Activated T-cell treated with anti-CD3 and anti-CD28 coated beads, Interleukin-2, amount 50 U/mL, for 48 hours (primary cell): ENCODE measurements at places on chromosomes 7 and 10.

- no peak for DNase-seq
Measured at GRCh38 chr10:113524120-113524519, 28.7 kb upstream of the HABP2 start.

DNA sequence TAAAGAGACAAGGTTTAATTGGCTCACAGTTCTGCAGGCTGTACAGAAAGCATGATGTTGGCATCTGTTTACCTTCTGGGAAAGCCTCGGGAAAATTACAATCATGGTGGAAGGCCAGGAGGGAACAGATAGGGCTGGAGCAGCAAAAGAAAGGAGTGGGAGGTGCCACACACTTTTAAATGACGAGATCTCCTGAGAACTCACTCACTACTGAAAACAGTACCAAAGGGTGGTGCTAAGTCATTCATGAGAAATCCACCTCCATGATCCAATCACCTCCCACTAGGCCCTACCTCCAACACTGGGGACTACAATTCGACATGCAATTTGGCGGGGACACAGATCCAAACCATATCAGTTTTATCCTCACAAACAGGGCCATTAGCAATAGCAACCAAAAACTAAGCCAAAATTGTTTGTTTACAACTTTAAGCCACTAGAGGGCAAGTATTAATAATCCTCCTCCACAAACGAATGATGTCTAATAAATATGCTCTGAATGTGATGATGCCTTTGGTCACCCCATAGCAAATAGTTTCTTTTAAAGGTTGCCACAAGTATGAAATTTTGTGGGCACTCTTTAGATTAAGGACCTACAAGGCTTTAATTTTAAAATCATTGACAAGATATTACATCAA is 129.2 kb upstream of the NRBF2 start:
- DNase-seq: no peak

- no peak for DNase-seq
Measured at GRCh38 chr7:51278797-51279196, 37.8 kb downstream of the COBL start.

- DNase-seq: no peak
Measured at GRCh38 chr7:45651540-45651939, 77.4 kb downstream of the ADCY1 start.

- no peak for DNase-seq
Measured at GRCh38 chr7:142954680-142955268, 7.4 kb downstream of the KEL start.

DNA sequence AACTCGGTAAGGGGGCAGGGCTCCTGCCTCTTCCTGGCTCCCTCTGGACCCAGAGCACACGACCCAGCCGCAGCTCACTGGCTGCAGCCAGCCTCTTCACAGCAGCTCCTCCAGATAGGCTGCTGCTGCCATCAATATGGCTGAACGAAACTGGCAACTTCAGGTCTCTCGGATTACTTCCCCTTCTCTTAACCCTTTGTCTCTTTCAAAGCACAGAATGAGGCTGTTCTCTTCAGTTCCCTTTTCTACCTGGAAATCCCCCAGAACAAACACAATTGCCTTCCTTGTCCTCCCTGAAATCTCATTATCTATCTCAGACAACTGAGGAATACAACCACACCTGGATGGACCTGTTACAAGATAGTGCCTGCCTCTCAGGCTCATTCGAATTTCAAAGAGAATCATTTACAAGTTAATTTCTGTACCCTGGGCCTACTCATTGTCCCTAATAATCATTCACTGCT is 193.4 kb upstream of the MBL2 start:
- DNase-seq: no peak

GRCh38 chr7:156659961-156660360 is 19.4 kb downstream of the RNF32 start:
- DNase-seq: no peak

GRCh38 chr7:143479055-143479766 is 1.5 kb downstream of the TAS2R41 start:
- DNase-seq: no peak

GRCh38 chr10:73644015-73644743 is 2.9 kb upstream of the MYOZ1 start:
- DNase-seq: peak; percentile 62

DNA sequence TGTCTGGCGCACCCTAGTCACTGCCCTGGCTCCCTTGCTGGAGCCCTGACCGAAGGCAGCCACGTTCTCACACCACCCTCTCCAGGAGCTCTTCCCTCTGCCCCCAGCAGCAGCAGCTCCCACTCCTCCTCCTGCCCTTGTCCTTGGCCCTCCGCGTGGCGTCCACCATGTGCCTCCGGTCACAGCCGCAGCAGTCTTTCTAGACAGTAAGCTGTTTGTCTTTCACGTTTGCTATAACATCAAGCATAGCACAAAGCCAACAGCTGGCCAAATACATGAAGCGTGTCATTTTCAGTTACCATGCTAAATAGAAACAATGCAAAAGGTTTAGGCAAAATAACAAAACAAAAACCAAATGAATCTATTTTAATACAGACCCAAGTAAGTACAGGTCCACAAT is 3.3 kb downstream of the PITRM1 start:
- no peak for DNase-seq

- DNase-seq: no peak
Measured at GRCh38 chr10:48243487-48243886, 31.0 kb downstream of the FRMPD2 start.

DNA sequence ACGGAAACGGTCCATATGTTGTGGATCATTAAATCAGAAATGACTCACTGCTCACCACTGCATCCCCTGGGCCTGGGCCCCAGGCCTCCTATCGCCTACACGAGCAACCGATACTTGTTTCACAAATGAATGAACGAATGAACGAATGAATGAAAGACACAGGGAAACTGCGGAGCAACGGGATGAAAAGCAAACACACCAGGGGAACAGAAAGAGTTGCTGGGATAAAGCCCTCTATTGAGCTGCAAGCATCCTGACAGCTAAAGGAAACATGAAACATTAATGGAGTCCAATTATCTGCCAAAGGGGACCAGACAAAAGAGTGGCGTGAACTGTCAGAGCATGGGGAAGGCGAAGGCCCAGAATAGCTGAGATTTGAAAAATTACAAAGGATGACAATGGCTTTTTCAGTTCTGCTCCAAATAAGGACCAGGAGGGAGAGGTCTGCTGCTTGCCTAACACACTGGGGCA is 92.1 kb downstream of the GRB10 start:
- DNase-seq: no peak

- DNase-seq: no peak
Measured at GRCh38 chr10:73759512-73760115, 15.4 kb downstream of the SEC24C start.

DNA sequence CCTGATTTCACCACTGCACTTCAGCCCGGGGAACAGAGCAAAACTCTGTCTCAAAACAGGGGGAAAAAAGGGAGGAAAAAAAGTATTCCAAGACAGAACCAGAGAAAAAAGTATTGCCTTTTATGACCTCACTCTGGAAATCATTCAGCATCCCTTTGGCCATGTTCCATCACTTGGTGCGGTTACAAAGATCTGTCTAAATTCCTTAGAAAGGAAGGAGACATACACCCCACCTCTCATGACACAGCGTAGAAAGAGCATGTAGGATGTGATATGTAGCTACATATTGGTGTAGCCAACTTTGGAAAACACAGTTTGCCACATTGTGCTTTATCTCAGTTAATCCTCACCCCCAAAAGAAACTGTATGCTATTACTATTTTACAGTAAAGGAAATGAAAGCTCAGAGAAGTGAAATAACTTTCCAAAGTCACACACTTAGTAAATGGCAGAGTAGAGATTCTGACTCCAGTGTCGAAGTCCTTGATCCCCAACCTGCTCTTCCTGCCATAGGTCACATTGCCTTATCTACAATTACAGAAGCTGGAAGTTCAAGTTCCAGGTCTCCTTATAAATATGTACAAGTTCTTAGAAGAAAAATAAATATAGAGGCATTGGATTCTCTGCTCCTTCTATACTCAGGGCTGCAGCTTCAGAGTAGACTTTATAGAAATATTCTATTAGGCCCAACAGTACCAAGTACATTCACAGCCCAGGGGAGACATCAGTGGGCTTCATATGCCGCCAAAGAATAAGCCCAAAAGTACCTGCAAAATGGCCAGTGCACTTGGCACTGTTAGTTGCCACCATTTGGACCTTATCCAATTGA is 91.6 kb upstream of the KMT2E start:
- no peak for DNase-seq

DNA sequence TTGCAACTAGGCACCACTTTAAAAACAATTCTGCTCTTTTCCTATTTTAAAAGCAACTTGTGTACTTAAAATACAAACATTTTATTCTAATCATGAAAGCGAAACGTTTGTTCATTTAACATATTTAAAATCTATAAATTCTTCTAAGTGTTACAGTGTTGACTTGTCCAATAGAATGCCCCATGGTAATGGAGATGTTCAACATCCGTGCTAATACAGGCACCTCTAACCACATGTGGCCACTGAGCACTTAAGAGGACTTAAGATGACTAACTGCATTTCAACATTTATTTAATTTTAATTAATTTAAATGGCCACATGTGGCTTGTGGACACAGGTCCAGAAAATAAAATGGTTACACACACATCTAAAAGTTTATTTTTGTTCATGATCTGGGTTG is 115.1 kb downstream of the TPK1 start:
- DNase-seq: no peak

DNA sequence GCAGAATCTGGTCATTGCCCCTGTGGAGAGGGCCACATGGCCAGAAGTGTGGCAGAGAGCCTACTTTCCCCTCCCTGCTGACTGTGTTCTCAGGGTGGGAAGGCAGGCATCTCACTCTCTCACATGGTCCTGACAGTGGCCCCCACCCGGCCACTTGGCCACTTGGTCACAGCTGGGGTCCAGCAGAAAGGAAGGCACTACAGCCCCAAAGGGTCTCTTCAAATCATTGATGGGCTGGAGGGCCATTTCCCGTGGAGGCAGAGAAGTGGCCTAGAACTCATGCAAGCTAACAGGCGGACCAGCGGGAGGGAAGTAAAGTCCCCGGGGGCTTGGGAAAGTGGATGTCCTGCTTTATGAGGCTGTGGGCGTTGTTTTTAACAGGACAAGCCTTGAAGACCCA is 125.3 kb downstream of the EMX2 start:
- no peak for DNase-seq

DNA sequence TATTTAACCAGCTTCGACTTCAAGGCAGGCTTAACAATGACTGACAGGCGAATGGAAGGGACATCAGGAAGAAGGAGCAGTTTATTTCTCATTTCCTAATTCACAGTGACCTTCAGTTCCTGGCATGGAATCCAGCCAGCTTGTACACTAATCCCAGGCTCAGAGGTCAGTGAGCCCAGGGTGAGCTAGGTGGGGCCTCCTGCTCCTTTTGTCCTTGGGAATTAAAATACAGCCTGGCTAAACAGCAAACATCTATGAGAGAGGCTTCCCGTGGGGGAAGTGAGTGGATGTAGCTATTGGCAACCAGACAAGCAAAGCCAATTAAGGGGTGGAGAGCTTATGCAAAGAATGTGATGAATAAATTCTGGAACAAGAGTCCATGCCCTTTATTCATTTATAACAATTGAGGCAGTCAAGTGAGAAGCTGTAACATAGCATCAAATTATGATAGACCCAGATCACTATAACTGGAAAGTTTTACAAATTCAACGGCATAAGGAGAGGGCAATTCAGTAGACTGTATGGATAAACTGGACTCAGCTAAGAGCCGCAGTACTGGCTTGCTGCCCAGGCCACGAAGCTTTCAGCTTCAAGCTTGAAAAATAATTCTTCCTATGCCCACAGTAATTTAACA is 57.1 kb downstream of the STK17A start:
- DNase-seq: peak; percentile 15

GRCh38 chr7:41701068-41701941 is 1.6 kb downstream of the INHBA start:
- no peak for DNase-seq

DNA sequence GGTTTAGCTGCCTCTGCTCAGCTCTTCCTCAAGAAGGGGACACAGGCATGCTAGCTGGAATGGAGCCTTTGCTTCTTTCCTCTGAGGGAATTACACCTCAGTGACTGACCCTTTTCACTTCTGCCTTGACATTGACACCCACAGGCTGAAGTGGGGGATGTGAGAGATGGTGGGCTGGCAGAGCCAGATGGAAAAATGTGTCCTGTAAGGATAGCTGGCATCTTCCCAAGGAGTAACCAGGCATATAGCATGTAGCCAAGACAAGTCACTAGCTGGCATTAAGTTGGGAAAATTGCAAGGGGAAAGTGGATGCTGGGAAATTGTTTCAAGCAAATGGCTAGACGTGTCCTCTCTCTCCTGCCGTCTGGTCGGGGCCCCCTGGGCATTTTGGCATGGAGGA is 19.9 kb downstream of the STMP1 start:
- DNase-seq: no peak

DNA sequence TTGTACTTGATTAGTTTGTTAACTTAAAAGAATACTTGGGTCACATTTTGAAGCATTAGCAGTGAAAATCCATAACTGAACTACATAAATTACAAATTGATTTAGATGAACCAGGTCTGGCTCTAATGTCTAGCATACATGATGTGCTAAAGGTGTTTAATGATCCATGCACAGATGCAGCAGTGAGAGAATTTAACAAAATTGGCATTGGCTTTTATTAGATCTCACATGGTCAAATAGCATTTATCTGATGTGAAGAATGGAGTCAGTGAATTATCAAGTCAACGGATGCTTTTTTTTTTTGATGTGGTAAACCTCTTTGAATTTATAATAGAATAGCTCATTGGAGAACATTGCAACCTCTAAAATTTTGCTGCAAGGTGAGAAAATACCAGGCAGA is 293.0 kb upstream of the POT1 start:
- no peak for DNase-seq

DNA sequence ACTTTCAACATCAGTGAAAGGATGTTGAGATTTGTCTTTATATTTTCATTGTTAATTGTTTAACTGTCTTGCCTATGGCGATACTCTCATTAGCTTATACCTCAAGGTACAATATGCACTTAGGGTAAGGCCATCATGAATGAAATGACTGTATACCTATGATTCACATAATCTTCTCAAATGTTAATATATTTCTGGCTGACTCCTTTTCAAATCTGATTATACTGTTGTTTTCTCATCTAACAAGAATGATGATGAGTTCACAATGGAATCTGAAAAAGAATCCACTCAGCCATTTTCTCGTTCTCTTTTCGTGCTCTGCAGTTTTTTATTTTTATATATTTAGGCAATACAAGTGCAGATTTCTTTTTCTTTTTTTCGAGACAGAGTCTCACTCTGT is 159.1 kb downstream of the ARHGAP12 start:
- no peak for DNase-seq

DNA sequence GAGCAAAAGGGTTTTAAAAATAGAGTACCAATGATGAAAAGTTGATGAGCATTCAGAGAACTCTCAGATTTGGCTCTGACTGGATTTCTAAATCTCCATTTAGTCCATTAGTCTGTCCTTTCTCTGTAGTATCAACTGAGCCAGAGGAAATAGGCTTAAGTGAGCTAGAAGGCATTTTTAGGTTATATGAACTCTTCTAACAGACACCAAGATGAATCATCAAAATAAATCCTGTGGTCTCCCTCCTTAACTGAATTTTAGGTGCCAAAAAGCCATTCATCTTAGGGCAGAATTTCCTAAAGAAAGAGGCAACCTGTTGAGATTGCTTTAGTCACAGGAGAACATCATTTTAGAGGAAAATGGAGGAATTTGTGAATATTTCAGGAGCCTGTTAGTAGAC is 305.1 kb downstream of the AUTS2 start:
- no peak for DNase-seq
